ENCODE measurements at places on chromosomes 4 and X.
A peak's percentile ranks its signal among the peaks of the same experiment; 100 is the strongest.

DNA sequence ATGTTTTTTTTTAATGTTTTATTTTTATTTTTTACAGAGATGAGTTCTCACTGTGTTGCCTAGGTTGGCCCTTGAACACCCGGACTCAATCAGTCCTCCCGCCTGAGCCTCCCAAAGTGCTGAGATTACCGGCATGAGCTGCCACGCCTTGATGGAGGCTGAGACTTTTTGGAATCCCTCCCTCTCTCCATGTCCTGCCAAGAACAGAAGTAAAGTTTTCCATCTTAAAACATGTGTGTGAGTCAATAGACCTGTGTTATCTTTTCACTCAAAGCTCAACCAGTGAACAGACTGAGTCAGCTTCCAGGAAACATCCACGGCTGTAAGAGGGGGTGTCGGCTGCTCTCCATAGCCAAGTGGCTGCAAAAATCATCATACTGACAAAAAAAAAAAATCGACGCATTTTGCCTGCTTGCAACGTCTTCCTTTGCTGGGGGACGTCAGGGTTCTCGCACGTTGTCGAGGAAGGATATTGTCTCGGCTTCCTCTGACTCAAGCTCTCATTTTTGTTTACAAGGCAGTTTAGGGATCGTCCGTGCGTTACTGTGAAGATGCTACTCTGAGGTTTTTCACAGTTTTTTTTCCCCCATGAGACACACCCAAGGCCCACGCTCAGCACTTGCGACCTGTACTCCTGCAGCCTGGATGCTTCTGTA lies 10.0 kb upstream of the ASMTL start:
- peak; percentile 68 for DNase-seq

DNA sequence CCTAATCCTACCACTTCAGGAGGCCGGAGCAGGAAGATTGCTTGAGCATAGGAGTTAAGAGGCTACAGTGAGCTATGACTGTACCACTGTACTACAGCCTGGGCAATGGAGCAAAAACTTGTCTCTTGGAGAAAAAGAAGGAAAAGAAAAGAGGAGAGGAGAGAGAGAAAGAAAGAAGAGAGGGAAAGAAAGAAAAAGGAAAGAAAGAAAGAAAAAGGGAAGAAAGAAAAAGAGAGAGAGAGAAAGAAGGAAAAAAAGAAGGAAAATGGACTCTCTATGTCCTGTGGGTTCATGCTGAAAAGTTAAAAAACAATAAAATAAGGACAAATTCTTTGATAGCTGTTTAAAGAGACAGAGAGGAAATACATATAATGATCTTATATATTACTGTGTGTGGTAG lies 13.3 kb upstream of the ABRAXAS1 start:
- DNase-seq = no peak

GRCh38 chr4:21517126-21517859 lies 431.3 kb downstream of the KCNIP4 start:
- no peak for DNase-seq

- DNase-seq = no peak
These were observed 130.4 kb upstream of the RADX start for GRCh38 chrX:106481341-106481740.

DNA sequence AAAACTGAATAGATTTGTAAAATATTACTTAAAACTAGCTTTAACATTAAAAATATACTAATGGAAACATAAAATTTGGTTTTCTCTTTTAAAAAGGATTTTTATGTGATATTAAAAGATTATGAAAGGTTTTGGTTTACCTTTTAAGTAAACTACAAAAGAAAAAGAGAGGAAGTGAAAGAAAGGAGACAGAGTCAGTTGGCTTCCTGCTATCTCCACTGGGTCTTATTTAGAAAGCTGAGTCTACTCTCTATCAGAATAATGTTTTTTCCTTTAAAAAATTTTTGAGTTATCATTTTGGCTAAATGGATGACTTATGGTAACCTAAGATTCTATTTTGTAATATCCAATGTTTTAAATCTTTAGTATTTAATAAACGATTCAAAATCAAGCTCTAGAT lies 21.6 kb upstream of the ATP8A1 start:
- no peak for DNase-seq

- peak; percentile 30 for DNase-seq
These were observed 34.2 kb downstream of the IDS start for GRCh38 chrX:149470955-149471354.

DNA sequence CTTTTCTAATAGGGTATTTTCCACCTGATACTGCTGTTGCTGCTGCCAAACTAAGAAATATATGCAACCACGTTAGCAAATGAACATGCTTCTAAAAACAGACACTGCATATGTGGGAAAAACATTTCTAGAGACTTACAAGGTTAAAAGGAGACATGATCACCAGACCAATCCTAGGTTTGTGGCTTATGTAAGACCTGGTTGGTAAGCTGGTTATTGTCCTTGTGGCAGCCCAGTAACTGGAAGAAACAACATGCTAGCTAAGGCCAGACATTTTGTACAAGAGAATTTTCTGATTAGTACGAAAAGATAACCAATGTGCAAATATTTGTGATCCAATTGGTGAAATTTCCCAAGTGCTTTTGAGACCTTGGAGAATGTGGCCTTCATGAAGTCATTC lies 112.0 kb downstream of the AFF2 start:
- no peak for DNase-seq
